ENCODE measurements at places on chromosomes 3 and 15. TPM values are rescaled to one million over a fixed set of nuclear protein-coding genes. Genes with fewer than 3 reads are reported as not detected.

Gene CCR8
- not detected for total RNA-seq

Gene MYLK
- total RNA-seq = 0.72 TPM

Gene CASR
- not detected for total RNA-seq

Gene PARP15
- 0.07 TPM for total RNA-seq

Gene MNS1
- total RNA-seq = 16.2 TPM

Gene GABRR3
- not detected for total RNA-seq

Gene HIGD2B
- total RNA-seq = not detected

GRCh38 chr3:35224565-35225295, 414.6 kb upstream of the ARPP21 start:
- H3K4me1 ChIP-seq = no peaks in the 10 kb centered on the region
- H3K27me3 ChIP-seq = no peaks in the 10 kb centered on the region
- no peak overlapping the region for H3K4me3 ChIP-seq

DNA sequence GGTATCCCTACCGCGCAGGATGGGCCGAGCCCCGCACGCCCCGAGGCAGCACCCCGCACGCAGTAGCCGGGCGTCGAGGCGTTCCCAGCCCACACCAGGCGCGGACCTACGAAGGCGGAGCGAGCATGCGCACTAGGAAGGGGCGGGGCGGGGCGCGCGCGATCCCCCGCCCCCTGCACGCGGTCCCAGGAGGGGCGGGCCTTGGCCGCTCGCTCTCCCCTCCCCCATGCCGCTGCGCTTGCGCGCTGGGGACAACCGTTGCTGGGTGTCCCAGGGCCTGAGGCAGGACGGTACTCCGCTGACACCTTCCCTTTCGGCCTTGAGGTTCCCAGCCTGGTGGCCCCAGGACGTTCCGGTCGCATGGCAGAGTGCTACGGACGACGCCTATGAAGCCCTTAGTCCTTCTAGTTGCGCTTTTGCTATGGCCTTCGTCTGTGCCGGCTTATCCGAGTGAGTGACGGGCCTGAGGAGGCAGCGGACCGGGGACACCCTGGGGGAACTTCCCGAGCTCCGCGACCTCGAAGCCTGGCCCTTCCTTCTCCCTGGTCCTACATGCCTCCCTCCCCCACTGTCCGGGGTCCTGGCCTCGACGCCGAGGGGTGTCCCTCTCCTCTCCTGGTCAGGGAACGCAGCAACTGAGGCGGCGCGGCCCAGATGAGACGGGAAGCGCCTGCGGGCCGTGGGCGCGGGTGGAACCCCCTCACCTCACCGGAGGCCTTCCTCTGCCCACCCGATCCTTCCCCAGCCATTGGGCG, at the start of gene SPESP1:
Gene SPESP1, plus strand, starts transcription at position 258 of the 755 bp plus-strand sequence. Its CDS starts 129 bp downstream, at position 387.
- H3K4me3 ChIP-seq = no peak within 1 kb of the TSS
- H3K27me3 ChIP-seq = no peaks in the 10 kb centered on the region
- no peak within 1 kb of the TSS for H3K27ac ChIP-seq
- no peak for DNase-seq

GRCh38 chr3:150158943-150159625, 188.4 kb upstream of the PFN2 start:
- H3K4me3 ChIP-seq = no peak overlapping the region
- DNase-seq = no peak
- H3K36me3 ChIP-seq = no peaks in the 10 kb centered on the region
- H3K4me1 ChIP-seq = no peaks in the 10 kb centered on the region
- H3K27me3 ChIP-seq = no peaks in the 10 kb centered on the region
- no peak overlapping the region for H3K27ac ChIP-seq

- peaks cover 26% of the 10 kb centered on the region for H3K4me1 ChIP-seq
- no peak overlapping the region for H3K4me3 ChIP-seq
- no peaks in the 10 kb centered on the region for H3K27me3 ChIP-seq
- peaks cover 5% of the 10 kb centered on the region for H3K36me3 ChIP-seq
Observed at GRCh38 chr15:98657721-98658120, 9.4 kb downstream of the IGF1R start.

- no peak for DNase-seq
- no peaks in the 10 kb centered on the region for H3K36me3 ChIP-seq
- H3K27me3 ChIP-seq = no peaks in the 10 kb centered on the region
- peaks cover 20% of the 10 kb centered on the region for H3K4me1 ChIP-seq
Observed at GRCh38 chr3:42180901-42181300, 85.1 kb downstream of the CCK start.

DNA sequence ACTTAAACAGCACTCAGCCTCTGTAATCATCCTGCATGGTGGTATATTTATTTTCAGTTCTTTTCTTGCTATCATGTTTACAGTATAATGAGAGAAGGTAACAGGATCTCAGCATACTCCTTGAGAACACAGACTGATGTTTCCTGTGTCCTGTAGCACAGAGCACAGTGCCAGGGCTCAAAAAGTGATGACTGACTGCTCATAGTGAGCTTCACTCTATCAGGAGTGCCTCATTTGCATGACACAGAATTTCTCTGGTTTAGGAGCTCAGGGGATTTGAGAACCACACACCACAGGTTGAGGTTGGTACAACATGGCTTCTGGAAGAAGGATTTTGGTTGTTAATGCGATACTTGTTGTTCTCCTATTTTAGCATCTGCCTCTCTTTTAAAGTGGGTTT, 68.5 kb upstream of the SLC2A2 start:
- DNase-seq = no peak
- no peak overlapping the region for H3K4me3 ChIP-seq
- H3K36me3 ChIP-seq = peaks cover 12% of the 10 kb centered on the region

DNA sequence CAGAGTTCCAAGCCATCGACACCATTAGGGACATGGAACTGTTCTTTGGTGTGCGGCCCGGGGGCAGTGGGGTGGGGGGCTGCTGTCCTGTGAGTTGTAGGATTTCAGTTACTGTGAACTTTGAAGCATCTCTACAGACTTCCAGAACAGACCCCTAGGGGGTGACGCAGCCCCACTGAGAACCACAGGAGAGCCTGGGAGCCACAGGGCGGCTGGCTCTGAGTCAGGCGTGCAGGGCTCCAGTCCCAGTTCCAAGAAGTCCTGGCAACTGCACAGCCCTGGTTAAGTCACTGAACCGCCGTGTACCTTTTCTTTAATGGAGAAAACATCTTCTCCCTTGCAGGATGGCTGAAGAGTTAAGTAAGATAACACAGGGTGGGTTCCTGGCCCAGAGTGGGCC, 23.5 kb upstream of the LRTM1 start:
- no peak overlapping the region for H3K4me3 ChIP-seq
- H3K27ac ChIP-seq = no peak overlapping the region
- DNase-seq = peak; percentile 42
- H3K27me3 ChIP-seq = no peaks in the 10 kb centered on the region

GRCh38 chr3:198030125-198030524, 70.1 kb downstream of the LMLN start:
- H3K27ac ChIP-seq = no peak overlapping the region
- H3K4me3 ChIP-seq = no peak overlapping the region
- no peaks in the 10 kb centered on the region for H3K27me3 ChIP-seq
- no peaks in the 10 kb centered on the region for H3K36me3 ChIP-seq

DNA sequence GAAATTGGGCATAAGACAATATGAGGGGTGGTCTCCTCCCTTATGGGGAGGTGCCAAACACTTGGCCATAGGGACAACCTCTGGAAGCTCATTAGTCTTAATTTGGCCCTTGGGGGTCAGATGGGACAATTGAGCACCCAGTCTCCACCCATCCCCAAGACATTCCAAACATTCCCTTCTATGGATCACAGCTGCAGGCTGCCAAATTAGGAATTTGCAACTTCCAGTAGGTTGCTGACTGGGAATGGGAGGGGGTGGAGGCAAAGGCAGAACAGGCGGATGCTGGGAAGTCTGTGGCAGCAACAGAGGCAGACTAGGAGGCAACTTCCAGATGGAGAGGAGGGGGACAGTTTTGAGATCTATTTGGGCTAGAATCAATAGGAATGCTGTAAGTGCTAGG, 1.4 kb upstream of the PDHB start:
- H3K4me1 ChIP-seq = peaks cover 13% of the 10 kb centered on the region
- no peak overlapping the region for H3K27ac ChIP-seq
- no peak overlapping the region for H3K4me3 ChIP-seq
- no peaks in the 10 kb centered on the region for H3K27me3 ChIP-seq

GRCh38 chr3:120162400-120162799, 68.2 kb upstream of the GSK3B start:
- H3K4me1 ChIP-seq = peaks cover 43% of the 10 kb centered on the region
- H3K27ac ChIP-seq = peak overlapping the region; percentile 43
- H3K36me3 ChIP-seq = no peaks in the 10 kb centered on the region
- DNase-seq = no peak
- no peak overlapping the region for H3K4me3 ChIP-seq

DNA sequence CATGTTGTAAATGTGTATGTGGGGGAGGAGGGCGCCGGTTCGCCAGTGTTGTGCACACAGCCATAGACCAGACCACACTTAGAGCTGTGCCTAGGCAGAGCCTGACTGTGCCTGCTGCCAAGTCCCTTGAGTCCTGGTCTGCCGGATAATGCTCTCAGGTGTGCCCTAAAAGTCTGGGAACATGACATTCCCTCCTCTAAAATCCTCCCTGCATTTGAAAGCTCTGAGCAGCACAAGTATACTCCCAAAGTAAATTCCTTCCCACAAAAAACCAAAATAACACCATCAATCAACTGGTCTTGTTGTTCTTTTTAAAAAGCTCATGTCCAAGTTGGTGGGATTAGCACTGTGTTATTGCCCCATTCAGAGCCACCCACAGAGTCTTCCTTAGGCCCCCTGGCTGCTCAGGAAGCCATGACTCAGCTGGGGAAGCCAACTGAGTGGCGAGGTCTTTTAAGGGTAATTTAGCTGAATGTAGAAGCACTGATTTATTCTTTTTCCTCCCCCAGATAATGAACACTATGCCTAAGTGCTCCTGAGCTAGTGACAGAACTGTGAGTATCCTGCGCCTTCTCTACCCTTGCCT, 147.8 kb upstream of the MCTP2 start:
- no peaks in the 10 kb centered on the region for H3K4me1 ChIP-seq
- H3K27ac ChIP-seq = no peak overlapping the region
- peaks cover 30% of the 10 kb centered on the region for H3K27me3 ChIP-seq
- no peak overlapping the region for H3K4me3 ChIP-seq
- no peaks in the 10 kb centered on the region for H3K36me3 ChIP-seq

DNA sequence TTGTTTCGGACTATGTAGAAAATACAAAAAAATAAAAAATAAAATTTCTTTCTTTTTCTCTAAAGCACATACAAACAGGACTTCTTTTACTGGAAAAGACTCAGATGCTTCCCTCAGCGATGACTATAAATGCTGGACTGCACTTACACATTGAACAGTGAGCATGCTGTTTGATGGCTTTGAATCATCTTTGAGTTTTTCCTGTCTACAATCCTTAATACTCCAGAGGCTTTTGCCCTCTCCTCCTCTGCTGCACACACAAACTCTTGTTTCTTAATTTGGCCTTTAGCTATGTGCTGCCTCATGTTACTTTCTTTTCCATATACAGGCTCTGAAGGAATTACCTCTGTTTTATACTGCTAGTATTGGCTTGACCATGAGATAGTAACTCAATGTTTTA, 575.1 kb downstream of the EPHA3 start:
- H3K27me3 ChIP-seq = no peaks in the 10 kb centered on the region
- H3K27ac ChIP-seq = no peak overlapping the region
- no peaks in the 10 kb centered on the region for H3K36me3 ChIP-seq
- no peak overlapping the region for H3K4me3 ChIP-seq
- no peaks in the 10 kb centered on the region for H3K4me1 ChIP-seq
- DNase-seq = no peak

- H3K27me3 ChIP-seq = no peaks in the 10 kb centered on the region
- DNase-seq = no peak
- H3K36me3 ChIP-seq = no peaks in the 10 kb centered on the region
- H3K4me1 ChIP-seq = no peaks in the 10 kb centered on the region
- H3K4me3 ChIP-seq = no peak within 1 kb of the TSS
- no peak within 1 kb of the TSS for H3K27ac ChIP-seq
Observed at GRCh38 chr3:38281895-38282686, at the start of gene SLC22A14. Gene SLC22A14 (plus strand): TSS chr3:38282294. CDS start chr3:38306027, 23,733 bp downstream.

GRCh38 chr15:33636958-33637357, 326.2 kb downstream of the RYR3 start:
- H3K36me3 ChIP-seq = no peaks in the 10 kb centered on the region
- H3K27me3 ChIP-seq = peaks cover 20% of the 10 kb centered on the region
- no peaks in the 10 kb centered on the region for H3K4me1 ChIP-seq
- no peak for DNase-seq
- no peak overlapping the region for H3K27ac ChIP-seq

DNA sequence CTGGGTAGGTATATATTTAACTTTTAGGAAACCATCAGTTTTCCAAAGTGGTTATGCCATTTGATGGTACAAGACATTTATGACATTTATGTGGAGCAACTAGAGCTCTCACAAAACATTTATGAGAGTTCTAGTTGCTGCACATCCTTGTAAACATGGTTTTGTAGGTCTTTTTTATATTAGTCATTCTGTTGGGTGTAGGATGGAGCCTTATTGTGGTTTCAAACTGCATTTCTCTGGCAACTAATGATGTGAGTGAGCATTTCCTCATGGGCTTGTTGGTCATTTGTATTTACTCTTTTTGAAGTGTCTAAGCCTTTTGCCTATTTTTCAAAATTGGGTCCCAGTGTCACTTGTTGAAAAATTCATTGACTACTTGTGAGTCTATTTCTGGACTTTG, 45.7 kb upstream of the MGLL start:
- no peaks in the 10 kb centered on the region for H3K36me3 ChIP-seq
- no peaks in the 10 kb centered on the region for H3K27me3 ChIP-seq
- no peak for DNase-seq
- no peak overlapping the region for H3K4me3 ChIP-seq

- no peak overlapping the region for H3K4me3 ChIP-seq
- H3K36me3 ChIP-seq = no peaks in the 10 kb centered on the region
- H3K4me1 ChIP-seq = no peaks in the 10 kb centered on the region
- H3K27me3 ChIP-seq = no peaks in the 10 kb centered on the region
- no peak for DNase-seq
Observed at GRCh38 chr3:6435951-6436350, 425.0 kb upstream of the GRM7 start.

GRCh38 chr15:40785814-40786213, 16.0 kb downstream of the C15orf62 start:
- no peaks in the 10 kb centered on the region for H3K27me3 ChIP-seq
- H3K4me1 ChIP-seq = peaks cover 63% of the 10 kb centered on the region
- no peaks in the 10 kb centered on the region for H3K36me3 ChIP-seq
- H3K4me3 ChIP-seq = peak overlapping the region; percentile 45

- no peak overlapping the region for H3K4me3 ChIP-seq
- H3K27me3 ChIP-seq = no peaks in the 10 kb centered on the region
- no peaks in the 10 kb centered on the region for H3K36me3 ChIP-seq
Observed at GRCh38 chr3:162534431-162534830, 1037.8 kb downstream of the OTOL1 start.

GRCh38 chr3:177881351-177881750, 654.9 kb upstream of the KCNMB2 start:
- no peak overlapping the region for H3K27ac ChIP-seq
- H3K4me3 ChIP-seq = no peak overlapping the region
- DNase-seq = no peak
- no peaks in the 10 kb centered on the region for H3K27me3 ChIP-seq

- peak overlapping the region; percentile 80 for H3K27ac ChIP-seq
- no peaks in the 10 kb centered on the region for H3K27me3 ChIP-seq
- H3K4me3 ChIP-seq = no peak overlapping the region
- peaks cover 49% of the 10 kb centered on the region for H3K4me1 ChIP-seq
- no peak for DNase-seq
- no peaks in the 10 kb centered on the region for H3K36me3 ChIP-seq
Observed at GRCh38 chr3:13839726-13840340, 40.0 kb downstream of the WNT7A start.

Data from PC-9 (cell line).